ENCODE measurements at places on chromosomes 3 and 15.

DNA sequence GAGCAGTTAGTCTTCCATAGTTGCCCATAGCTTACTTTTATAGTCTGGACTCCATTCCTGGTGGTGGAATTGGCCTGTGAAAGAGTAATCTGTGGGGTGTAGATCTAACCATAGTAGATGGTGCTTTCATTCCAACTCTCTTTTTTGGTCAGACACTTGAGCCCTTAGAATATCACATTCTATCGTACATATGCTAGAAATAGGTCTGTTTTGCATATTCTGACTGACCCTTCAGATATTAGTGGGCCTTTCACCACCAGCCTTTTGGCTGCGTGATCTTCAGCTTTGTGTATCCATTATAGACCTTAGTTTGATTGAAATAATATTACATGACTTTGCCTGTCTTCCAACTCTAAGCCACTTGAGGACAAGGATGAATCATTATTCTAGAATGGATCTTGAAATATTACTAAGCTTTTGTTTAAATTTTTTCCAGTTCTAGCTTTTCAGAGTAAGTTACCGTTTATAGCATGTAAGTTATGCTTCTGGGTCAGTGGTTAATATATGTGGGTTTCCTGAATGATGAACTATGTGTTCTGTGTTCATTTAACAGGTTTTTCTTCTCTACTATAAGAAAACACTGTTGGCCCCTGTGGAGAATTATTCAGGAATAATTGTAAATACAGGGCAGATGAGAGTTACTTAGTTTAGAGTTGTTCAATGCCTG lies 8.7 kb downstream of the RAB7A start:
- no peak for DNase-seq

- DNase-seq, result no peak
These were observed 27.9 kb downstream of the PDIA5 start for GRCh38 chr3:123094516-123095313.

- no peak for DNase-seq
These were observed 1166.9 kb downstream of the ZPLD1 start for GRCh38 chr3:103601666-103602065.

GRCh38 chr3:147367676-147368075 lies 38.7 kb downstream of the ZIC4 start:
- DNase-seq, result no peak

DNA sequence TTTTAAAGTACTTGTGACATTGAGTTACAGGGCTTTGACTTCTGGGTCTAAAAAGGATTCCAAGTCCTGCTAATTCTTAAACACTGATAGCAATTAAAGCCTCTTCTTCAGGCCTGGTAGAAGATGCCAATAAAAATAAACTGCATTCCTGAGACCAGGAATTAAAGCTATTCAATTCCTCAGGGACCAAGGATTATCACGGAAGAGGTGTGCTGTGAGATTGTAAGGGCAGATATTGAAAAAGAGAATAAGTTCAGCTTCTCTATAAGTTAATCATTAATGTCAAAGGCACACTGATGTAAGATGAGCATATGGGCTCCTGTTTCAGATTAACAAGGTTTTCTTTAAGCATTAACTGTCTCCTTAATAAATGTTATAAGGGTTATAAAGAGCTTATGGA lies 611.3 kb downstream of the SI start:
- no peak for DNase-seq

DNA sequence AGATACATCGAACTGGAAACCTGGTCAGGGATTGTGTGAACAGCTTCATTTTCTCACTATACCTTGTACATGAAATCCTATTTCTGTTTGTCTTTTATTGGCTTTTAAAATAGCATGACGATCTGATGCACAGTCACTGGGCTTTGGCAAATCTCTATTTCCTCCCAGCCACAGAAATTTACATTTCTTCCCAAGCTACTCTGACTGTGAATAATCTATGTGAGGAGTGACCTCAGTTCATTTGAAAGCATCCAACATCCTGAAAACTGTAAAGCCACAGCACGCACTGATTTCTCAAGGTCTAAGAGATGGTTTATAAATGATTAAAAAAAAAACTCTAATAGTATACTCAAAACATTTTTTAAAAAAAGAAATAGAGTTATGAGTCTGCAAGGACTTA lies 450.3 kb downstream of the IL5RA start:
- DNase-seq, result no peak

- no peak for DNase-seq
These were observed 546.1 kb downstream of the NTRK3 start for GRCh38 chr15:87710406-87710805.

- no peak for DNase-seq
These were observed 56.8 kb downstream of the CD86 start for GRCh38 chr3:122111974-122112373.

- no peak for DNase-seq
These were observed 2.5 kb downstream of the RCCD1 start for GRCh38 chr15:90957031-90957790.

DNA sequence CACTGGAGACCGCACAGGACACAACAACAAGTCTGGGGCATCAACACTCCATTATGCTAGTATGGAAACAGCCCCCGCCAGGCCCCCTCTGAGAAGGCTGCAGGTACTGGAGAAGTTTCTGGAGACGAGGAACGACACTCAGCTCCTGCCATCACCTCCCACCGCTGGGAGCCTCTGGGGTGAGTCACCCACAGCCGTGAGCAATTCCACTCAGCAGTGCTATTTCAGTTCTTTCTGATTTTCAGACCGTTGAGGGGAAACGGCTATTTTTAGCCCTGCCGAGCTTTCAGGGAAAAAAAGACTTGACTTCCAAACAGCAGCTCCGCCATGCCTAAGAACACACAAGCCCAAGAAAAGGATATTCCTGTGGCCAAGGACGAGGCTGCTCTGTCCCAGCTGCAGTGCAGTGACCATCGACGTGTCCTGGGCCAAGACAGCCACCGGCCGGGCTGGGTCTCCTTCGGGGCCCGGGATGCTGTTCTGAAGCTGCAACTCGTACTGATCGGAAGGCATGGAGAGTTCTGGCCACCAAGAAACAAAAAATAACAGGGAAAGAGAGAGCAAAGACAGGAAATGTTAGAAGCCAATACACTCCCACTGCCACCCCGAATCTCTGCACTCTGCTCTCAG lies 40.8 kb downstream of the NUP210 start:
- peak; percentile 21 for DNase-seq

DNA sequence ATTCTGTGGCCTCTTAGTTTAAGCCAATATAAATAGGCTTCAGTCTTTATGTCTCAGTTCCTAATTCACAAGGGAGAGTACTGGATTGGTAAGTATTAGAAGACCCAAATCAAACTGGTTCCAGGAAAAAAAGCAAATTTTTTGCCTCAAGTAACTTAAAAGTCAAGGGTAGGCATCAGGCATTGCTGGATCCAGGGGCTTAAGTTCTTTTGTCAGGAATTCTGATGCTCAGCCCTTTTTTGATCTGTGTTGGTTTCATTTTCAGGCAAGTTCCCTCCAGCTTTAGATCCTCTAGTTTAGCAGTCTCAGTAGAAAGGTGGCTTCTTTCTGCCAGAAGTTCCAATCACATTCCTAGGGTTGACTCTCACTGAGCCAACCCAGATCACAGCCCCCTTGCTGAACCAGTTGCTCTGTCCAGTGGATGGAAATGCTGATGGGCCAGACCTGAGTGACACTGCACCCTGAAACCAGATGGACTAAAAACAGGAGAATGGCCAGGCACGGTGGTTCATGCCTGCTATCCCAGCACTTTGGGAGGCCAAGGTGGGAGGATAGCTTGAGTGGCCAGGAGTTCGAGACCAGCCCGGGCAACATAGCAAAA lies 253.5 kb downstream of the SHQ1 start:
- DNase-seq, result no peak

GRCh38 chr3:147518465-147518864 lies 109.3 kb downstream of the ZIC1 start:
- DNase-seq, result no peak

DNA sequence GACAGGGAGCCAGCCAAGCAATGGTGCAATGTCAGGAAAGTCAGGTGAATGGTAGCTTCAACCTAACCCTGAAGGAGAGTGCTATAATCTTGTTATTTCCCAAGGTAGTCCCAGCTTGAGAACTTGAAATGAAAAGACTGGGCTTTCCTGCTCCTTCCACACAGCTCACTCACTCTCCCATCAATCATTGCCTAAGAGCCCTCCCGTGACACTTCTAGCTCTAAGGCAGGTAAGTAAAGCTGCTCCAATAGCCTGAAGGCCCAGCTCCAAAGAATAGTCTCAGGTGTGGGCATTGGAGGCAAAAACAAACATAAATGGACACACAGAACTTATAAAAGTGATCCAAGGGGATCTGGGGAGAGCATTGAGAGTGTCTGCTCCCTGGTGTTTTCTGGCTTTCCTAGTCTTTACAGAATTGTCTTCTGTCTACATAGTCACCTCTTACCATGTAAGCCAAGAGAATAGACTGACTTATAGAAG lies 63.1 kb upstream of the TBC1D5 start:
- no peak for DNase-seq

DNA sequence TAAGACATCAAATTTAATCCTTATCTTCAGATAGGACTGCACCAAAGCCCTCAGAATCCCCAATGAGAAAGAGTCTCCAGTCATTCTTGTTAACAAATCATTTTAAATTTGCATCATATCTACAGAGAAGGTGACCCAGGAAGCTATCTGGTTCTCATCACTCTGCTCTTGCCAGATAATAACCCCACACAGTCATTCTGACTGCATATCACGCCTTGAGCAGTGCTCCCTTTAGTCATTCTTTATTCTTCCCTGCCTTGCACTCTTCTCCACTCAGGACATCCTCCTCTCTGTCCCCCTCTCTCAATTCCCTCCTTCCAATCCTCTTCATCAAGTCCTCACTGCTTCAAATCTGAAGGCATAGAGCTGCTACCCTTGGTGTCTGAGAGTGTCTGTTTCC lies 83.7 kb upstream of the COL6A6 start:
- DNase-seq, result no peak

- no peak for DNase-seq
These were observed 4.2 kb downstream of the PTPRG start for GRCh38 chr3:61565569-61565968.

- DNase-seq, result no peak
These were observed 28.8 kb upstream of the PLSCR2 start for GRCh38 chr3:146498002-146498736.

DNA sequence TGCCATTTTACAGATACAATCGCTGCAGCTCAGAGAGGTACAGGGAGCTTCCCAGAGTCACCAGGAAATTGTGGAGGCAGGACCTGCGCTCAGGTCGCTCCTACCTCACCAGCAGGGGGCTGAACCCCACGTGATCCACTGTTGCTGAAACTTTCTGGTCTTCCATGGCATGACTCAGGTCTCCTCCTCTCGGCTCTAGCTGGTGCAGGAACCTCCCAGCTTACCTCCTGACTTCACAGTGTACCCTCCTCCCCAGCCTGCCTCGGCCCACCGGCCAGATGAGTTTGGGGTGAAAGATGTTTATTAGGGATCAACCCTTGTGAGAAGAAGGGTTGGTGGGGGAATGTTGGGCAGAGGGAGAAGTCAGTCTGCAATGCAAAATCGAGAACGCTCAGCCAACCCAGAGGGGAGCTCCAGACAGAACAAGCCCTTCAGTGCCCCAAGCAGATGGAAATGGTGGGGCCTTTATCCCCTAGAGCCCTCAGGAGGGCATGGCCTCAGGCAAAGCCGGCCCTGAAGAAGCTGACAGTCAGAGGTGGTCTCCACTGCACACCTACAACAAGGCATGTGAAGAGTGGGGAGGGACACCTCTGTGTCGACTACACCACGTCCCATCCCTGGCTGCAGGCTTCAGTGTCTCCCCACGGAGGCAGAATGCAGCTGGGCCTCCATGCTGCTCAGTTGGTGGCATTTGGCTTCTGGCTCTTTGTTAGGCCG lies 118.6 kb upstream of the PRR20G start:
- DNase-seq, result no peak

- DNase-seq, result no peak
These were observed 132.2 kb downstream of the TMCO5A start for GRCh38 chr15:38066612-38067011.

GRCh38 chr3:169365993-169366915 lies 297.3 kb downstream of the MECOM start:
- no peak for DNase-seq

DNA sequence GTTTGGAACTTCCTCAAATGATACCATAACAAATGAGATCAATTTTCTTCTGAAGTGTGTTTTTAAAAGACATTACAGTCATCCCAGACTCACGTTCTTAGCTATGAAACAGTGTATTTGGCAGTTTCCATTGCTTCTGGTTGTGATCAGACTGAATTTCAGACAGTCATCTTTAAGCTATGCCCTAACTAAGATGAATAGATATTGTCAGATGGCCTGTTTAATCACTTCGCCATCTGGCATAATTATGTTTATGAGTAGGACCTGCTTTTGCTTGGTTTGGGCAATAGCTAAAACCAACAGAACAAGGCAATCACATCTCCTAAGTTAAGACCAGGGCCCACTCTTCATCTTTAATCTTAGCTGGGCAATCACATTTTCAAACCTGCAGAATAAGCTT lies 313.1 kb downstream of the SV2B start:
- no peak for DNase-seq

GRCh38 chr3:24101676-24102168 lies 156.6 kb downstream of the NR1D2 start:
- DNase-seq, result no peak

- peak; percentile 49 for DNase-seq
These were observed 117.6 kb upstream of the EIF1B start for GRCh38 chr3:40191850-40192448.

DNA sequence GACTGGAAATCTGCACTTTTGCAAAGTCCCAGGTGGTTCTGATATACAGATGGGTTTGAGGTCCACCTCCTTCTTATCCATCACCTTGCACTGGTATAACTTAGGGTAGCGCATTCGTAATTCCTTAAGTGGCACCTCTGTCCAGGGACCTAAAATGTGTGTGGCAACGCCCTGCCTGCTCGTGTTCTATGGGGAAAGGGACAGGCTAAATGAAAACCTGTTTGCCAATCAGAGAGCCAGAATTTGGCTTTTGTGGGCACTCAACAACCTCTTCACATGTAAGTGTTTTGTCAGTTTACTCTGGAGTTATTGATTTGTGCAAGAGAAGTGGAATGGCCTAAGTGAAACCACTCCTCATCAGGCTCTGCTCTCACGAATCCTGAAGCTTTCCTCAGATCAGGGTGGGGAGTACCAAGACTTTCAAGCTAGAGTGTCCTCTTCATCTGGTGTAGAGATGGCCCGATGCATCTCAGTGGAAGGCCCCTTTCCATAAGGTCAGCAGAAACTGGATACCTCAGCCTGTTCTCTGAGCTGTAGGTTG lies 138.3 kb downstream of the ALDH1A2 start:
- no peak for DNase-seq
